ENCODE measurements at places on chromosomes 16 and 17. TPM values are rescaled to one million over a fixed set of nuclear protein-coding genes. Genes with fewer than 3 reads are reported as not detected.

DNA sequence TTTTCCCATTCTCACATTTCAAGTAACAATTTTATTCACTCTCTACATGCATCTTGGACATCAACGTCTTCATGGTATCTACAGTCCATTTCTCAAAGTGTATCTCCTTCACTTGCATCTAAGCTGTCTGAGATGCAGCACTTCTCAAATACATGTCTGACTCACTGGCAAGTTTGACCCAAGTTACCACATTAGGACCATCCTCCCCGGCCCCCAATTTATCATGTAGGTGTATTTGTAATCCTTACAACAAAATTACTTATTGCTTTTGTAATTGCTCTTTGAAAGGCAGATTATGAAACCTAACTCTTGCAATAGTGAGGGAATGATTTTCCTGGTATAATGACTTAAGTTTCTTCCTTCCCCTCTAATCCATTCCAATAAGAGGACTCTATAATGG is 28.9 kb upstream of the ULK2 start:
- DNase-seq = no peak
- H3K27me3 ChIP-seq = no peaks in the 10 kb centered on the region
- no peaks in the 10 kb centered on the region for H3K36me3 ChIP-seq
- H3K27ac ChIP-seq = no peak overlapping the region
- H3K4me3 ChIP-seq = no peak overlapping the region

- no peaks in the 10 kb centered on the region for H3K4me1 ChIP-seq
- no peak overlapping the region for H3K27ac ChIP-seq
- H3K4me3 ChIP-seq = no peak overlapping the region
These were observed 55.4 kb downstream of the COPRS start for GRCh38 chr17:31803494-31804213.

- DNase-seq = no peak
- H3K27ac ChIP-seq = no peak overlapping the region
- no peaks in the 10 kb centered on the region for H3K36me3 ChIP-seq
- no peak overlapping the region for H3K4me3 ChIP-seq
- no peaks in the 10 kb centered on the region for H3K27me3 ChIP-seq
These were observed 448.1 kb upstream of the CA10 start for GRCh38 chr17:52606590-52606989.

- H3K4me3 ChIP-seq = no peak overlapping the region
- no peak for DNase-seq
- no peaks in the 10 kb centered on the region for H3K27me3 ChIP-seq
These were observed 29.7 kb upstream of the SSTR5 start for GRCh38 chr16:1042866-1043265.

- H3K27me3 ChIP-seq = no peaks in the 10 kb centered on the region
- peaks cover 10% of the 10 kb centered on the region for H3K4me1 ChIP-seq
- no peak for DNase-seq
- H3K4me3 ChIP-seq = no peak overlapping the region
- H3K27ac ChIP-seq = no peak overlapping the region
- H3K36me3 ChIP-seq = no peaks in the 10 kb centered on the region
These were observed 20.5 kb downstream of the EMC8 start for GRCh38 chr16:85778873-85779272.

DNA sequence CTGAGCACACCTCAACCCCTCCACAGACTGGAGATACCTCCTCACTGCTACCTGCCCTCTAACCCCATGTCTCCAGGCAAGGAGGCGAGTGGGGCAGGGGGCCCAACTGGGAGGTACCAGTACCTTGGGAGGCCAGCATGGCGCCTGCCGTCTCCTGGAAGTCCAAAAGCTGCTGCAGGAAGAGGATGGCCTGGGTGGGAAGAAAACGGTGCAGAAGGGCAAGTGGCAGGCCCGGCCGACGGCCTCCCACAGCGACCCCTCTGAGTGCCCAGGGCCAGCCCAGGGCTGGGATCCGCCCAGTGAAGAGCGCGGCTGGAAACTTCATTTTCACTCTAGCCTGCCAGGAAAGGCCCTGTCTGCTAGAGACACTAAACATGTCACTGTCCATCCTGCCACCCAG is 8.5 kb downstream of the ZACN start:
- no peak for DNase-seq
- no peaks in the 10 kb centered on the region for H3K27me3 ChIP-seq
- H3K27ac ChIP-seq = no peak overlapping the region
- H3K4me1 ChIP-seq = no peaks in the 10 kb centered on the region

DNA sequence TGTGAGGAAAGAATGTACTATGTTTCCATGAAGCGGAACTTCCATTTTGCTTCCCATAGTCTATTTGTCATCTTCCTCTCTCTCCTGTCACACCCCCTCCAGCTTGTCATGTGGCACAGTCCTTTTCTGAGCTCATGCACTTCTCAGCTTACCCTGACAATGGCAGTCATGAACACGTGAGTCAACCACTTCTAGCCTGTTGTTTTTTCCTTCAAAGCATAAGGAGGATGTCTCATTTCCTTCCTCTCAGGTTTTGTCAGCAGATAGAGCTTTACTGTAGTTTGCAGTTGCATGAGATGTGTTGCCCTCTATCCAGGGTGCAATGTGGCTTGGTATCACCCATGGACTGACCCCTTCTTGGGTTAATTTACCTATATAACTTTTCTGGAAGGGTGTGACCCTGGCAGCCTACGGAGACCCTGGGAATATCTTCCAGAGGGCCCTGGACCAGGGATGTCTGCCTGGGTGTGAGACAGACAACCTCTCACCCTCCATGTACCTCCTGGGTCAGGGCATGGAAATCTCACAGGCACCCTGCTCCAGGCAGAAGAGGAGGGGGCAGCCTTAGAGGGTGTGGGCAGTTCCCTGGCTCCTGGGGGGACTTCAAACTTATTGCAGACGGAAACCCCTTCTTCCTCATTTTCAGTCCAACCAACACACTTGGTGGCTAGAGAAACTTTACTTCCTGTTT is 4.0 kb upstream of the ZNF267 start:
- no peak overlapping the region for H3K4me3 ChIP-seq
- H3K4me1 ChIP-seq = peaks cover 10% of the 10 kb centered on the region
- peak overlapping the region; percentile 49 for H3K27ac ChIP-seq
- no peaks in the 10 kb centered on the region for H3K36me3 ChIP-seq

DNA sequence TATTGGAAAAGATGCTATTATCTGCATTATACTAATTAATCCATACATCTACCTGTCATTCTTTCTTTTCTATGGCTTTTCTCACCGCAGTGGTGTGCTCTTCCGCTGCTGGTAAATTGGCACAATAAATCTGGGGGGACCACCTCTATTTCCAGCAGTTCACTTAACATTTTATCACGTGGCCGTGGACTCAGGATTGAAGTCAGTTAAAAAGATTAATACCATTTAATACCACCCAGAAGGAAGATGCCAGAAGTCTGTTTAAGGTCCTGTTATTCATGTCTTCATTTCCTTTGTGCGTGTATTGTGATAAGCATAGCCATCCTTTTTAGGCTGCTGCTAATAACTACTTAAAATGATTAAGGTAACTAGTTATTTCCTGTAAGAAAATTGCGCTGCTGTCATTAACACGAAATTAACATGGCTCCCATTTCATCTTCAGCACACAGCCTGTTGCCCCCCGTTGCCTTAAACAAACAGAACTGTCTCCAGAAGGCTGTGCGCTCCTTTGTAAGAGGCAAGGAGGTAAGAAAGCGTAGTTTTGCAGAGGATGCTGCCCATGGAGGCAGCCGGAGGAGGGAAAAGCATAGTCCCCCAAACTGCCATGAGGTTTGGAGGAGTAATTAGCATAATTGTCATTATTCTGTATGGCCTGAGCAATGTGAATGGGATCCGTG is 414.4 kb downstream of the UTP18 start:
- DNase-seq = no peak
- no peaks in the 10 kb centered on the region for H3K27me3 ChIP-seq
- no peaks in the 10 kb centered on the region for H3K4me1 ChIP-seq
- no peak overlapping the region for H3K27ac ChIP-seq

GRCh38 chr17:57405491-57406072 is 149.3 kb downstream of the MSI2 start:
- H3K4me3 ChIP-seq = no peak overlapping the region
- H3K27ac ChIP-seq = no peak overlapping the region
- peaks cover 4% of the 10 kb centered on the region for H3K36me3 ChIP-seq
- DNase-seq = no peak

- no peaks in the 10 kb centered on the region for H3K27me3 ChIP-seq
- DNase-seq = no peak
- H3K4me1 ChIP-seq = peaks cover 39% of the 10 kb centered on the region
These were observed 54.5 kb downstream of the TUBD1 start for GRCh38 chr17:59838052-59838916.

GRCh38 chr16:2019518-2019920 is at the start of gene NPW:
TSS of gene NPW (plus strand) at chr16:2019785.
- peaks cover 36% of the 10 kb centered on the region for H3K4me1 ChIP-seq
- no peak for DNase-seq
- H3K27me3 ChIP-seq = peaks cover 11% of the 10 kb centered on the region
- H3K4me3 ChIP-seq = peak within 1 kb of the TSS; percentile 24
- H3K27ac ChIP-seq = no peak within 1 kb of the TSS

DNA sequence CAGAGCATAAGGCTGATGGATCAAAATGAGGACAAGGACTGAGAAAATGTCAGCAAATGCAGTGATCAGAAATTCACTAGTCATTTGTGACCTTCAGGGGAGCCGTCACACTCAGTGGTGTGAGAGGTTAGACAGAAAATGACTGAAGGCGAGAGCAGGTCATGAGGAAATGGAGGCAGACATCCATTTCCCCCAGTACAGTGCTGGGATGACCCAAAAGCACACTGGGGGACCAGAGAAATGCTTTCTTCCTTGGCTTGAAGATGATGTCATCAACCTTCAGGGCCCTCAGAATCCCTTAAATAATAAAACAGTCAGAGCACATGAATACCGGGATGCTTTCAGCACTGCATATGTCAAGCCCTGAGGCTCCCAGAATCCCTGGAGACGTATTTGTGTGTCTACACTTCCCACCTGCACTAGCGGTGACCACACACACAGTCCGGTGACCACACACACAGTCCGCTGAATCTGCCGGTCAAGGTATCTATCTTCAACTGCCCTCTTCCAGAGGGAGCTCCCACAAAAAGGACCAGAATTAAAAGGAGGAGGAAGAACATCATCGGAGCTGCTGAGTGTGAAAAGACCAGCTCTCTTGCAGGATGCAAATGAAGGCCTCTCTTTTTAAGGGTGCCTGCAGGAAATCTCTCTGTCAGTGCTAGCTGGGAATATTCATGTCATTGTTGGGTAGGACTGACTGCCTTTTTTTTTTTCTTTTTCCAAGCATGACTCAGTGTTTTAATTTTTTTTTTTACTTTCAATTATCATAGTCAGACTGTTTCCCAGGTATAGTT is 8.2 kb downstream of the UBE2O start:
- peaks cover 20% of the 10 kb centered on the region for H3K4me1 ChIP-seq
- DNase-seq = no peak
- no peak overlapping the region for H3K4me3 ChIP-seq
- H3K27ac ChIP-seq = no peak overlapping the region

DNA sequence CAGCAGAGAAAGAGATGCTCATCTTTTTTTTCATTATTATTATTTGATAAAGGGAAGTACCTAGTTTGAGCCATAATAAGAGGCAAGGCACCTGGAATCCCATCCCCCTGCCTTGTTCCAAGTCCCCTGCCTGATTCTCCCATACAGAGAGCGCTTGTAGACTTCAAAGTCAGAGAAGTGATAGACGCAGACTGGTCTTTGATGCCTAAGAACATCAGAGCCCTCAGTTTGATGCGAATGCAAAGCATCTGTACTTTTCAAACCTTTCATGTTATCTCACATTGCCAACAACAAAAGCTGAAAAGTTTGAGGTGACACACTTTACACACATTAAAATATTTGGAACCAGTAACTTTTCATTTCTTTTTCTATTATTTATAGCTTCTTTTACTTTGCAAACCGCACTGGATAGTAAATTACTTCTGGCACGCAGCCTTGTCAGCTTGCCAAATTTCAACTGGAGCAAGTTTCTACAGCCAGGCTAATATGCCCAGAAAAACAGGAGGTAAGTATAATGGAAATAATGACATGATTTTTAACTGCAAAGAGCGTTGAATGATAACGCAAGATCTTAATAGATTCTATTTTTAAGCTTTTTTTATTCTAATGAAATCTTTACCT is 5.9 kb upstream of the UTP6 start:
- no peaks in the 10 kb centered on the region for H3K4me1 ChIP-seq
- H3K4me3 ChIP-seq = no peak overlapping the region
- no peaks in the 10 kb centered on the region for H3K27me3 ChIP-seq
- H3K36me3 ChIP-seq = no peaks in the 10 kb centered on the region

DNA sequence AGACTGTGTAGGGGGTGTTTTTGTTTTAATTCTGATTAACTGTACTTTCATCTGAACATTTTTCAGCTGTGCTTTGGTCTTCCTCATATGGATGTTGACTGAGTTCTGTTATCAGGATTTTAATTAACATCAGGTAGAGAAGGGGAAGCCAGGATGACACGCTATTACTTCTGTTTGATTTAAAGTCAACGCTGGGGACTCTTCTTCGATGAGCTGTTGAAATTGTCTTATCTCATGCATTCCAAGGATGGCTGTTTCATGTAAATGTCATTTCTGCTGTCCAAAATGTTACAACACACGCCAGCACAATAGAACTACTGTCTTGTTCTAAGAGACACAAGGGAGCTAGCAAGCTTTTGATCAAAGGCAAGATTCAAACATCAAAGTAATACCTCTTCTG is 263.3 kb upstream of the CDH5 start:
- no peaks in the 10 kb centered on the region for H3K4me1 ChIP-seq
- no peaks in the 10 kb centered on the region for H3K27me3 ChIP-seq
- no peak overlapping the region for H3K27ac ChIP-seq
- H3K36me3 ChIP-seq = no peaks in the 10 kb centered on the region
- no peak for DNase-seq

DNA sequence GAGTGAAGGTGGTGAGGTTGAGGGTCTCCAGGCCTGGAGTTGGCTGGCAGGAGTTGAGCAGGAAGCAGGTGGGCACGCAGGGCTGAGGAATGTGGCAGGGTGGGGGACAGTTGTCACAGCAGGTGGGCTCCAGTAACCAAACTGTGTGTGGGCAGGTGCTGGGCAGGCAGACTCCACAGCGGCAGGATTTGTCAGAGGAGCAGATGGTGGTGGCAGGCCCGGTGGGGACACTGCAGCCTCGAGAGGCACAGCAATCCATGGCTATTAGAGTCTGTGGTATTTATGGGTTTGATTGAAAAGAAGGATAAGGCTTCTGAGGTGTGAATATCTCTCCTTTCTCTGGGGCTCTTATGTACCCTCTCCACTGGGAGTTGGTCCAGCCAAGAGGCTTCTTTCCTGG is at the start of gene KRTAP3-3:
KRTAP3-3 (minus strand) TSS at position 326 of the 400 bp plus-strand sequence; CDS start at position 259, 67 bp downstream.
- no peaks in the 10 kb centered on the region for H3K4me1 ChIP-seq
- H3K4me3 ChIP-seq = no peak within 1 kb of the TSS
- H3K36me3 ChIP-seq = no peaks in the 10 kb centered on the region
- DNase-seq = no peak
- no peaks in the 10 kb centered on the region for H3K27me3 ChIP-seq

- no peaks in the 10 kb centered on the region for H3K36me3 ChIP-seq
- no peak for DNase-seq
- H3K4me1 ChIP-seq = no peaks in the 10 kb centered on the region
- H3K27ac ChIP-seq = no peak overlapping the region
- H3K27me3 ChIP-seq = no peaks in the 10 kb centered on the region
These were observed 12.2 kb upstream of the KCNJ2 start for GRCh38 chr17:70157151-70157550.

WNT3 gene
- 1.5 TPM for total RNA-seq

MARVELD3 gene
- 4.7 TPM for total RNA-seq

TMEM92 gene
- total RNA-seq = 0.74 TPM

PDE6G gene
- total RNA-seq = not detected

Data from vagina (tissue), 2 donors.